ENCODE measurements at places on chromosomes 1 and 21.

DNA sequence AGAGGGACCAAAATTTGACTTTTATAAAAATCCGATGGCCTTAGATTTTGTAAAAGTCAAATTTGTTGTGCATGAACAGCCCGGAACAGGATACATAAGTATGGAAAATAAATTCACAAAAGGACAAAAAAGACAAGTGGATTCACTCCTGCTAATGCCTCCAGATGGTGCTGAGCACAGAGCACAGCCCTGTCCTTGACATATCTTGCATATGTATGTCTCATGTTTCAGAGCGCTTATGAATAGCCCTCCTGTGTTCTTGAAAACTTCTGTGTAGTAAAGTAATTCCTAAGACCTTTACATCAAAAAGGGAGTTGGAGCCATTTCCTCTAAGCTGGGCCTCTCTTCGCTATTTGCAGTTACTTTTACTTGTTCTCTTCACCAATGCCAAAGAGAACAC lies 110.7 kb upstream of the RAB3GAP2 start:
- DNase-seq: no peak

- DNase-seq: peak; percentile 87
These were observed 119.2 kb downstream of the GALNT2 start for GRCh38 chr1:230186003-230186863.

DNA sequence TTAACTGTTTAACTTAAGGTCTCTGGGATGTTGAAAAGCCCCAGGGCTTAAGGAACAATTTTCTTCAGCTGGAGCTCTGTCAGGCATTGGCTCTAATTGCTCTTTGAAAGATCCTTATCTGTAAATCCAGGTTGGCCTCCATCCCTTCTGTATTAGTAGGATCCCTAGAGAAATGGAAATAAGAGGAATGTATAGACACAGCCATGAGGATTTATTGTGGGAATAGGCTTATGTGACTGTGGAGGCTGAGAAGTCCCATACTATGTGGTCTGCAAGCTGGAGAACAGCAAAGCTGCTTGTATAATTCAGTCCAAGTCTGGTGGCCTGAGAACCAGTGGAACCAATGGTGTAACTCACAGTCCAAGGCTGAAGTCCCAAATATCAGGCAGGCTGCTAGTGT lies 47.6 kb upstream of the VAV3 start:
- DNase-seq: no peak

DNA sequence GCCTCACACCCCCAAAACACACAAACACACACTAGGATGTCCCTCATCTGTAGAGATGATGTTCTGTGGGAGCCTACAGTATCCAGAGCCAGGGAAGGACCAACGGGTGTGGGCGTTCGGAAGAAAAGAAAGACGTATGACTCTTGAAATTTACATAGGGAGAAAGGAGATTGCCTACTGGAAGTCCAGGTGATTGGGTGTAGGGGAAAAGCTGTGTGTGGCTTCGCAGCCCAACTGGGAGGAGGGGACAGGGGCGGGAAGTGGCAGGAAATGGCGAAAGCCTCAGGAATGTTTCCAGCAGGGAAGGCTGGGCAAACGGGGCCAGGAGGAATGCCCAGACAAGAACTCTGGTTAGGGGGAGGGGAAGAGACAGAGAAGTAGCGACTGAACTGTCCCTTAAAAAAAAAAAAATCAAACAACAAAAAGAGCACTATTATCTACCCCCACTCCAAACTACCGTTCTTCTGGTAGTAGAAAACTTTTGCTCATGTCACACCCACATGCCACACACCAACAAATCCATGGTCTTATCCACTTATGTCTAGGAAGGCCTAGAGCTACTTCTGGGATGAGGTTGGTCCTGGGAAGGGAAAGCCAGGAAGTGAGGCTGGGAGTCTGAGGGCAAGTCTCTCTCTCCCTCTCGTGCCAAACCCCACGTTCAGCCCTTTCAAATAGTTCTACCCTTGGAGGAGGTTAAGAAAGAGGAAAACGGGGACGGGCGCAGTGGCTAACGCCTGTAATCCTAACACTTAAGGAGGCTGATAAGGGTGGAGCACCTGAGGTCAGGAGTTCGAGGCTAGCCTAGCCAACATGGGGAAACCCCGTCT lies 1.8 kb upstream of the CKS1B start:
- DNase-seq: peak; percentile 96

DNA sequence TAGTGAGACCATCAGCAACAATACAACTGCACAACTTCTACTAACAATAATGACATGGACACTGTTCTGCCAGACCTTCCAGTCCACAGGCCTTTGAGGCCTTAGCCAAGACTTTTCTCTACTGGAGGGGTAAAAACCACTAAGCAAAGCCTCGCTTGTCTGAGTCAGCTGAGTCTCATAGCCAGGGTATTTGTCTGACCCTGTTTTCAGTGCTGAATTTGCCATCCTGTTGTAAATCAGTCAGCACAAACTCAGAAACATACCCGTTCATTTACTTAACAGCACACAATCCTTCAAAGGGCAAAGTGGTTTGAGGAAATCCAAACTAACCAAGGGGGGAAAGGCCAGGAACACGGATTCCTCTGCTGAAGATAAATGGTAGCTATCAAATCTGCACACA lies 537.8 kb downstream of the SMYD3 start:
- peak; percentile 88 for DNase-seq

GRCh38 chr1:229851511-229851910 lies 215.5 kb upstream of the GALNT2 start:
- DNase-seq: no peak

GRCh38 chr1:63799307-63799706 lies 25.5 kb downstream of the ROR1 start:
- DNase-seq: peak; percentile 35

DNA sequence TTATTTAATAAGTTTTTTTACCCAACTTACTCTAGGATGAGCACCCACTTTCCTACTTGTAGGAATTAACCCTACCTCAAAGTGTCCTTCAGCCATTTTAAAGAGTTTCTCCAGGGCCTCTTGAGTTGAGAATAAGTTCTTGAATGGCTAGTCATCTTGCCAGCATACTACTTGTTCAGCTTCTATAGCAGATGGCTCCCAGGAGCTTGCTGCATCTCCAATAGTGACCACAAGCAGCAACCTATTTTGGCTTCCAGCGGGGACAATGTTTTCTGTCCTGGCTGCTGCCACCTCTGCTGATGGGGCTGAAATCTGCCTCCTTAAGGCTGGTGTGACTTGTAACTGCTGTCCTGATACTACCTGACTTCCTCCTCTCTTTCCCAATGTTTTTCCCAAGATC lies 20.8 kb upstream of the PIK3R3 start:
- no peak for DNase-seq

DNA sequence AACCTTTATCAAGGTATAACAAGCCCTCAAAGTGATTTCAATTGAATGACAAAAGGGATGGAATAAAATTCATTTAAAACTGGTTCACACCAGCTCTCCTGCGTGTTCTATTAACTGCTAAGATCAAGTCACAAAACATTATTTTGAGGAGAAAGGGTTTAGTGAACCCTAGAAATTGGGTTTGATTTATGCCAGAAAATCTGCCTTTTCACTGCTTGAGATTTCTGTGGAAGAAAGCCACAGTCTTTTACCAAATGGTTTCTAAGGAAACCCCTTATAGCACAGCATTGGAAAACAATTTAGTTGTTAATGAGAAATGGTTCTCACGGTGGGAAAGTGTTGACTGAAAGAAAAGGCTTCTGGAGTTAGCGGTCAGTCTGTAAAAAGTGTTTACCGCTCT lies 43.6 kb upstream of the DPH5 start:
- no peak for DNase-seq

- no peak for DNase-seq
These were observed 118.8 kb downstream of the HUNK start for GRCh38 chr21:31991356-31992331.

- DNase-seq: no peak
These were observed 47.5 kb downstream of the TRPM2 start for GRCh38 chr21:44400791-44401385.

DNA sequence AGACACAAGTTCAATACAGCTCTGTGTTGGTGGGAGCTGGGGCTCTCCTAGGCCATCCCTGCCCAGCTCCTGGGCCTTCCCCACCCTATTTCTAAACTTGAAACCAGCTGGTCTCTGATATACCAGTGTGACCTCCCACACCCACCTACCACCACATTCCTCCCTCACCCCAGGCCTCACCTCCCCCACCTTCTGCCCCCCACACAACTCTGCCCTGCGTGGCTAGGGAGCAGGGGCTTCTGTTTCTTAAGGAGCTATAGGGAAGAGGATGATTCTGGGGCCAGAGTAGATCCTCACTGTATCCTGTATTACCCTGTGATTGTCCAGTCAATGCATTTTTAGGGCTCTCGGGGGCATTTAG lies 16.5 kb downstream of the NES start:
- no peak for DNase-seq

DNA sequence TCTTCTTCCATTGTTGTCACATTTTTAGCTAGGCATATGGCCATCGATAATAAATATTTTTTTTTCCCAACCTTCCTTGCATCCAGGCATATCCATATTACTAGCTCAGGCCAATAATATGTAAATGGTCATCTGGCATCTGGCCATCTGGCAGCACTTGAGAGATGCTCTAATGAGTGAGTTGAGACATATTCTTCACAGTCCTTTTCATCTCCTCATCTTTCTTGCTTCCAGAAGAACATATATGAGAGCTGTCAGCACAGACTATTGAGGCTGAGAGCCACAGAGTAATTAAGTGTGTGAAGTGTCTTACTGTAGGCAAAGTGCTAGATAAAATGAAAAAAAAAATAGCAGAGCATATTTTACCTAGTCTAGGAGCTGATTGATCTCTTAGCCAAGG lies 628.4 kb upstream of the TMPRSS15 start:
- no peak for DNase-seq

Measured in fibroblast of the aortic adventitia (primary cell).